ENCODE measurements at places on chromosomes 1 and 21. TPM values are rescaled to one million over a fixed set of nuclear protein-coding genes. Genes with fewer than 3 reads are reported as not detected.

The PTPRC gene
- total RNA-seq, result 19.2 TPM

The OR2L13 gene
- total RNA-seq, result not detected

The UQCRH gene
- 348 TPM for total RNA-seq

The ASTN1 gene
- 0.33 TPM for total RNA-seq

The ANXA9 gene
- total RNA-seq, result 5.8 TPM

The KCNN3 gene
- 5.3 TPM for total RNA-seq

- DNase-seq, result peak; percentile 32
- no peak overlapping the region for H3K27ac ChIP-seq
- no peaks in the 10 kb centered on the region for H3K36me3 ChIP-seq
Observed at GRCh38 chr1:109193653-109194590, 19.8 kb upstream of the SARS1 start.

DNA sequence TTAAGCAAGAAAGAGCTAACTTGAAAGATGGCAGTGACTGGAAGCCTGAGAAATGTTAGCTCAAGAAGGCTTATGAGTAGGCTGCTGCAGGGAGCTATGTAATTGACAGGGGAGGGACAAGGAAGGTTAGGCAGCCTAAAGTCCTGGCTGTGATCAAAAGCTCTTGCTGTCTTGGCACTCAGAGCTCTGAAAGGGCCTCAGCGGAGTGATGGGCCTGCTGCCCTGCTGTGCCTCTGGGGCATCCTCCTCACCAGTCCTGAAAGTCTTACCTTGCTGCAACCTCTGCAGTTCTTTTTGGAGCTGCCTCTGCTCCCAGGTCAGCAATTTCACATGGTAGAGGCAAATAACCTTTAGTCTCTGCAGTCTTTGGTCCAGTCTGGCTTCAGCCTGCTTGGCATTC is 1.8 kb downstream of the CCDC190 start:
- H3K4me1 ChIP-seq, result peaks cover 17% of the 10 kb centered on the region
- H3K27ac ChIP-seq, result no peak overlapping the region
- H3K4me3 ChIP-seq, result no peak overlapping the region
- no peak for DNase-seq
- no peaks in the 10 kb centered on the region for H3K36me3 ChIP-seq
- H3K27me3 ChIP-seq, result no peaks in the 10 kb centered on the region

GRCh38 chr1:227789084-227790033 is 26.1 kb upstream of the PRSS38 start:
- no peaks in the 10 kb centered on the region for H3K36me3 ChIP-seq
- H3K27ac ChIP-seq, result no peak overlapping the region
- no peak overlapping the region for H3K4me3 ChIP-seq
- H3K4me1 ChIP-seq, result peaks cover 23% of the 10 kb centered on the region

- no peak for DNase-seq
- no peak overlapping the region for H3K27ac ChIP-seq
- H3K4me1 ChIP-seq, result peaks cover 3% of the 10 kb centered on the region
- H3K27me3 ChIP-seq, result no peaks in the 10 kb centered on the region
- peaks cover 36% of the 10 kb centered on the region for H3K36me3 ChIP-seq
Observed at GRCh38 chr21:37513383-37513782, 146.8 kb downstream of the DYRK1A start.

- peaks cover 13% of the 10 kb centered on the region for H3K4me1 ChIP-seq
- no peaks in the 10 kb centered on the region for H3K27me3 ChIP-seq
- DNase-seq, result no peak
- H3K27ac ChIP-seq, result no peak overlapping the region
- H3K36me3 ChIP-seq, result no peaks in the 10 kb centered on the region
Observed at GRCh38 chr1:59412718-59413326, 115.9 kb downstream of the FGGY start.

DNA sequence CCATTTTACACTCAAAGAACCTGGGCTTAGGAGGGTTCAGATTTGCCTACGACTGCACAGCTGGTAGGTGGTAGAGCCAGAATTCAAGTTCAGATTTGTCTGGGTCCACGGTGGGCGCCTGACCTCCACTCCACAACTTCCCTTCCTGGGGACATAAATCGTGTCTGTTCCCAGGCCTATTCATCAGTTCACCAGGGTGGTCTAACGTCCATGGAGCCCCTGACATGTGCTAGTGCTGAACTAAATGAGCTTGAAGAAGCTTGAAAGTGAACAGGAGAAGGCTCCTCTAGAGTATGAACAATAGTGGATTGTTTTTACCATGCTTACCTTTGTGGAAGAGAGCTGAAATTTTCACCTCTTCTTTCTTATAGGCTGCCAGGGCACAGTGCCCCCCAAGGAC is 32.5 kb upstream of the KIF1B start:
- peaks cover 28% of the 10 kb centered on the region for H3K36me3 ChIP-seq
- H3K27ac ChIP-seq, result no peak overlapping the region
- H3K4me1 ChIP-seq, result no peaks in the 10 kb centered on the region
- no peaks in the 10 kb centered on the region for H3K27me3 ChIP-seq

- no peak overlapping the region for H3K27ac ChIP-seq
- no peak overlapping the region for H3K4me3 ChIP-seq
- no peaks in the 10 kb centered on the region for H3K36me3 ChIP-seq
- H3K27me3 ChIP-seq, result no peaks in the 10 kb centered on the region
- H3K4me1 ChIP-seq, result no peaks in the 10 kb centered on the region
Observed at GRCh38 chr1:198267921-198268320, 111.1 kb downstream of the NEK7 start.

GRCh38 chr1:204204944-204205343 is 8.7 kb upstream of the KISS1 start:
- no peaks in the 10 kb centered on the region for H3K27me3 ChIP-seq
- no peak overlapping the region for H3K4me3 ChIP-seq
- no peak for DNase-seq
- H3K36me3 ChIP-seq, result no peaks in the 10 kb centered on the region
- no peaks in the 10 kb centered on the region for H3K4me1 ChIP-seq

- H3K36me3 ChIP-seq, result no peaks in the 10 kb centered on the region
- DNase-seq, result peak; percentile 39
- H3K27ac ChIP-seq, result no peak overlapping the region
- H3K4me3 ChIP-seq, result no peak overlapping the region
- no peaks in the 10 kb centered on the region for H3K27me3 ChIP-seq
Observed at GRCh38 chr1:27111626-27112573, 43.0 kb downstream of the SLC9A1 start.

DNA sequence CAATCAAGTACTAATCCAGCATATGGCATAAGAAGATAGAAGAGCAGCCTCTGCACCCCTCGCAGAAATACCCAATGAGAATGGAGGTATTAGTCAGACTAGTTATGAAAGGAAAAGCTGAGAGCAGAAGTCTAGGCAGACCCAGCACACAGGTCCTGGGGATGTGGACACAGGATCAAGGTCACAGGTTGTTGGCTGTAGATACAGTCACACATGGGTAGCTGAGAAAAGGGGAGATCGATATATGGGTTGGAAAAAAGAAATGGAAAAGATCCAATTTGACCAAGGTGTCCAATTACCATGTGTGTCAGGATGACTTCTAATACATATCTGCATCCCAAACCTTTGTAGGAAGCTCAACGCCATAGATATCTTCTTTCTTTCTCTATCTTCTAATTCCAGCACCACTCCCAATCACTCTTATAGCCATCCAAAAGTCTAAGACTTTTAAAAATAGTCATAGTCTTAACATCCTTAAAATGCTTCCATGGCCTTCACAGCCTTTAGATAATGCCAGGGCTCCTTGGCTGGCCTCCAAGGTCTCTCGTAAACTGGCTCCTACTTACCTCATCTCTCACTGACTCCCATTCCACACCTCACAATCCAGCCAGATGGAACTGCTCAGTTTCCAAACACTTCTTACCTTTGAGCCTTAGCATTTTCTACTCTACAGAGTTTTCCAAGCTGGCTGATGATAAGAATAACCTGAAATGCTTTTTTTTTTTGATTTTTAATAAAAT is 8.3 kb upstream of the ZC3H11B start:
- no peak overlapping the region for H3K4me3 ChIP-seq
- peak; percentile 3 for DNase-seq
- no peaks in the 10 kb centered on the region for H3K36me3 ChIP-seq
- H3K27ac ChIP-seq, result no peak overlapping the region
- H3K4me1 ChIP-seq, result no peaks in the 10 kb centered on the region

GRCh38 chr1:2801535-2802291 is at the start of gene TTC34:
Gene TTC34, minus strand, starts transcription at chr1:2801693. Its CDS starts 866 bp downstream, at chr1:2800827.
- H3K27me3 ChIP-seq, result no peaks in the 10 kb centered on the region
- no peak within 1 kb of the TSS for H3K4me3 ChIP-seq
- no peak for DNase-seq
- H3K36me3 ChIP-seq, result no peaks in the 10 kb centered on the region
- no peak within 1 kb of the TSS for H3K27ac ChIP-seq

DNA sequence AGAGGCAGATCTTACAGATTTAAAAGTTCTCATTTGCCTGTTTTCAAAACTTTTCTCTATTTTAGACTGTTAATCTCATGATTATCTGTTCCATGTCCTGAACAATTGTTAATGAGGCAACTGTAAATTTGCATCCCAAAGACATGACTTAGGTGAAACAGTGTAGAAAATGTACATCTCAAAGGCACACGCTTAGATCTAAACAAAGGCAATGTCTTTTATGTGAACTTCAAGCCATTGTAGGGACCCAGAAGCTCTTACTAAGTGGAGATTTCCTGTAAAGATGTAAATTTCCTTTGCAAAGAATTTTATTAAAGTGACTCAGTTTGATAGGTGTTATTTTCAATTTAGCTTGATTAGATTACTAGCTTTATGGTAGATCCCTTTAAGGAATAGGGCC is 125.2 kb upstream of the F3 start:
- H3K27me3 ChIP-seq, result no peaks in the 10 kb centered on the region
- H3K4me1 ChIP-seq, result peaks cover 4% of the 10 kb centered on the region
- H3K4me3 ChIP-seq, result no peak overlapping the region
- H3K27ac ChIP-seq, result no peak overlapping the region

DNA sequence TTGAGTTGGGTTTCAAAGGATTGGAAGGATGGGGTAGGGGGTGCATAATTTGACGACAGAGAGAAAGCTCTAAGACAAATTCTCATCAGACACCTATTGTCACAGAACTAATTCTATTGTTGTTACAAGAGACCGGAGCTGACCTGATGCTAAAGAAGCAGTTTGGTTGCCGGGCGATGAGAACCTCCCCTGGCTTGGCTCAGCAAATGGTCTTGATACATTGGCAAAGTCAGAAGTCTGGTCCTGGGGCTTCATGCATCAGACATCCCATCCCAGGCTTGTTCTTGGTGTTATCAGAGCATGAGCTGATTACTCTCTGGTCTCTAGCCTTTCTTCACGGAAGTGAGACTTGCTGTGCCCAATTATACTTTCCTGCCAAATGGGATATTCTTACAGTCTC is 15.4 kb downstream of the TRIM67 start:
- no peaks in the 10 kb centered on the region for H3K4me1 ChIP-seq
- DNase-seq, result no peak
- H3K27ac ChIP-seq, result no peak overlapping the region
- H3K36me3 ChIP-seq, result no peaks in the 10 kb centered on the region
- no peaks in the 10 kb centered on the region for H3K27me3 ChIP-seq
